ENCODE measurements at places on chromosomes 1 and 21.

DNA sequence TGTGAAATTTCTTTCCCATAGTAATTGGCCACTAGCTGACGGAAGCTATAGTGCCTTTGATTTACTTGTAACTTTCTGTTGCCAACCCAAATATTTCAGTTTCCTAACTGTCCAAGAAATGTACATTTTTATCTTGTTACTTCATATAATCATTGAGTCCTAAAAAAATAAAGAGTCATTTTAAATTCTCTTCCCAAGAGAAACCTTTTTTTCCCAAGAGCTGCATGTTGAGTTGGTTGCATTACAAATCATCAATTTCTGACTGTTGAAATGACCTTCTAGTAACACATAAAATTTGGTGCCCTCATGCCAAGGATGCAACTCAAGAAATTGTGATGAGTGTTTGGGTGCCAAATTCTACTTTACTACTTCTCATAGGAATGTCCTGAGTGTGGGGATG lies 61.0 kb downstream of the HMCN1 start:
- no peak for DNase-seq

- no peak for DNase-seq
These were observed 47.8 kb downstream of the CHML start for GRCh38 chr1:241592273-241592958.

- no peak for DNase-seq
These were observed 20.9 kb downstream of the URB1 start for GRCh38 chr21:32371913-32372314.

DNA sequence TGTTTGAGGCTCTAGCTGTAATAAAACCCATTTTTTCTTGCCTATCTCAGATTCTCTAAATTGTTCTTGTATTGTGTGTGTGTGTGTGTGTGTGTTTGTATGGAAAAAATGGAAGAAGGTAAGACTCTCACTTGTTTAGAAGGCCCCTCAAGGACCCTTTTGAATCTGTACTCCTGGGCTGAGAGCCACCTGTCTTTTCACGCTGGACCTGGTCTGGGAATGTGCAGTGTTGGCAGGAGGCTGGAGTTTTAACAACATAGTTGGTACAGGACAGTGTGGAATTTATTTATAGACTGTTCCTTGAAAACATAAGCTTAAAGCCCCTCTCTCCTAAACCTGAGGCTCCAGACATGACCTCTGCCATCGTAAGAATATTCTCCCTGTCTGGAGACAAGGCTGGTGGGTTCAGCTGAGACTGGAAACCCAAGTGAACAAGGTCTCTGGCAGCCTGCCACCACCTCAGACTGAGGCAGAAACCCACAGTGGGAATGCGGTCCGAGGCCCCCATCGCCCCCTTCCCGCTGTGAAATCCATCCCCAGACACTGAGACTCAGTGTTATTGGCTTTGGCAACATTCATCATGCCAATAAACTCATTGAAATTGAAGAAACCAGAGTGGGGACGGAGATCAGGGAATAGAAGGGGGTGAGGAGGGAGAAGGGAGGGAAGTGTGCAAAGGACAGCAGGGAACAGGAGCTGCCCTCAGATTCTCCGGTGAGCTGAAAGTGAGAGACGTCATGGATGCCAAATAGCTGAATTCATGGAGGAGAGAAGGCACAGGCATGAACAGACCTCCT lies 24.6 kb upstream of the PLXNA2 start:
- no peak for DNase-seq

GRCh38 chr1:42305639-42306038 lies 29.4 kb downstream of the FOXJ3 start:
- DNase-seq = no peak

DNA sequence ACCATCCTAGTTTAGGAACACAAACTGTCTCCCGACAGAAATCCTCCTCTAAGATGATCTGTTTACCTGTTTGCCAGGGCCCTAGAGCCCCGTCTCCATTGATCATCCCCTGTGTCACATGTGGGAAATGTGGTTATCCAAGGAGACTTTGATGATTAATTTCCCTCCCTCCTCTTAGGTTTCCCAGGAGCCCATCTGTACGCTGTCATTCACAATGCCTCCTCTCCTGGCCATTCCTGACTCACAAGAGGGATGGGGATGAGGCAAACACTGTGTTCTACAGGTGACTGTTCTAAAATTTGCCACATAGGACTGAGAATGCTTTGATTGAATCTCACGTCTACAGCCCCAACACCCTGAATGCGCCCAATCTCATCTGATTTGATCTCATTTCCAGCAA lies 50.0 kb downstream of the TNR start:
- no peak for DNase-seq

DNA sequence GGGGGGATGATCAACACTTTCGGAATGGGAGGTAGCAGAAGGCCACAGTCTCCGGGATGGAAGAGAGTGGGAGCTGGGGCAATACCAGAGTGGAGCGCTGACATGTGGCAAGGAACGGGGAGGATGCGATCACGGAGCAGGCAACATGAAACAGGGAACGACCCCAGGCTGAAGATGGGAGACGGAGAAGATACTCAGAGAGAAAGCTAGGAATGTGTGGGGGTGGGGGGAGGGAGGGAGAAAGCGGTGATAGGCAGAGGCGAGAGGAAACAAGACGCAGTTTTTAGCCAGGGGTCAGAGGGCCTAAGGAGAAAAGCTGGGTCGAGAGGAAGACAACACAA lies 577 bp downstream of the RAB3GAP2 start:
- DNase-seq = no peak

- no peak for DNase-seq
These were observed 653.8 kb downstream of the NPHP4 start for GRCh38 chr1:5338466-5338865.

DNA sequence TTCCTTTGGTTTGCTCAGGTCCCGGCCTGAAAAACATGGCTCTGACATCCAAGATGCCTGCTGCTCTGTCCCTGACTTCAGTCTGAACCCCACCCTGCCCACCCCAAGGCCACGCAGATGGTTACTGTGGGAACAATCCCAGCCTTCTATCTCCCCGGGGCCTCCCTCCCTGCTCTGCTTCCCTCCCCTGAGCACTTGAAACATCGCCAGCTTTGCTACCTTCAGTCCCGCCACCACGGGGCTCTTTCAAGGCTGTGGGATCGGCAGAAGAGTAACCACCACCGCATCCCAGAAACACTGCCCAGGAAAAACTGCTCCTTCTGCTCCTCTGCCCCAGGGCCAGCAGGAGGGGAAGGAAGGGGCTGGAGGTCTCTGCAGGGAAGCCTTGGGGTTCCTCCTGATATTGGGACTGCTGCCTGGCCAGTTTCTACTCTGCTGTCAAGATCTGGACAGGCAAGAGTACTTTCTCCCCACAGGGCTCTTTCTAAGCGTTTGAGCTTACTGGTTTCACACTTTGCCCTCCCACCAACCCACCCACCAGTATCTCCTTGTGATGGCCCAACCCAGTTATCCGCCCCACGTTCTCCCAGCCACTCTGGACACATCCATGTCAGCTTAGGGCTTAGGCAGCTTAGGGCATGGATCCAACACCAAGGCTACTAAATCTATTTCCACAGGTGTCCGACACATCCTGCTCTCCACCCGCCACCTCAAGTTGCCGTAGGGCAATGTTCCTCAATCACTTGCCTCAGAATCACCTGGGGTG lies 8.4 kb downstream of the ETNK2 start:
- DNase-seq = no peak

DNA sequence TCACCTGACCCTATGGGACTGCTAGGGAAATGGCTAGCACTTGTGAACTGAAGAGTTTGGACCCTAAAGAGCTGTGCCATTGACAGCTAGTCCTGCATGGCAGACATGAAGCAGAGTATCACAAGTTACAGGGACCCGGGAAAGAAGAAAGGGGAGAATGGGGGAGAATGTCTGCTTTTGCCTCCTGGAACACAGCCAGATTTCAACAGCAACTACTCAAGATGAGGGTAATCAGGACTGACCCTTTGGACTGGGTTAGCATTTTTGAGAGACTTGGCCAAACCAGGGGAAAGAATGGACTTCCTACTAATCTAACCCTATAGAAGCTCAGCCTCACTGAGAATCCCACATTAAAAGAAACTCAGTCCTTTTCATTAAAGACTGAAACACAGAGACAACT lies 8.7 kb upstream of the UTP25 start:
- DNase-seq = no peak

GRCh38 chr1:87084244-87084836 lies 169.9 kb downstream of the HS2ST1 start:
- DNase-seq = no peak
